ENCODE measurements at places on chromosomes 7 and 10.

GRCh38 chr10:77164616-77165311, 472.8 kb downstream of the KCNMA1 start:
- DNase-seq: no peak

GRCh38 chr7:114903131-114903530, 18.8 kb upstream of the MDFIC start:
- DNase-seq: no peak

GRCh38 chr7:90938371-90938770, 325.9 kb upstream of the FZD1 start:
- no peak for DNase-seq

- DNase-seq: no peak
Measured at GRCh38 chr7:50336894-50337703, 32.6 kb downstream of the IKZF1 start.

GRCh38 chr7:120184866-120185265, 88.1 kb upstream of the KCND2 start:
- DNase-seq: no peak

DNA sequence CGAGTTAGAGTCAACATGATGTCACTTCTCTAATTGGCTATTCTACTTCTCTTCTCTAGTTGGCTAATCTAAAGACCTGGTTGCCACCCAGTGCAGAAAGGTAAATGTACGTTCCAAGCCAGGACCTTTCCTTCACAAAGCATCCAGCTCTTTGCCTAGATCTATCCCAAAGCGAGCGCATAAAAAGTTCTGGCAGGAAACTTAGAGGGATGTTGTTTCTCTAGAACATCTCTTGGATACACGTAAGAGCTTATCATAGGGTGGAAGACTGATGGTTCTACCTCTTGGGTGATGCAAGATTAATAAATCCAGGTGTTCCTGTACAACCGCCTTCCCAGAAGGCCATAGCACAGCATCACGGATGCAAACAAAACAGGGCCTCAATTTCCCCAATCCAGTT, at the start of gene TAS2R38:
TSS of gene TAS2R38 (minus strand) at position 101 of the 400 bp plus-strand sequence. CDS start at position 17, 84 bp downstream.
- no peak for DNase-seq

GRCh38 chr7:28096713-28097112, 83.9 kb downstream of the JAZF1 start:
- DNase-seq: peak; percentile 4
